Stimulated activated CD4-positive, alpha-beta T cell treated with anti-CD3 and anti-CD28 coated beads, TNF-alpha, amount 100 ng/mL, for 48 hours (primary cell): ENCODE measurements at places on chromosomes 6 and 20.

DNA sequence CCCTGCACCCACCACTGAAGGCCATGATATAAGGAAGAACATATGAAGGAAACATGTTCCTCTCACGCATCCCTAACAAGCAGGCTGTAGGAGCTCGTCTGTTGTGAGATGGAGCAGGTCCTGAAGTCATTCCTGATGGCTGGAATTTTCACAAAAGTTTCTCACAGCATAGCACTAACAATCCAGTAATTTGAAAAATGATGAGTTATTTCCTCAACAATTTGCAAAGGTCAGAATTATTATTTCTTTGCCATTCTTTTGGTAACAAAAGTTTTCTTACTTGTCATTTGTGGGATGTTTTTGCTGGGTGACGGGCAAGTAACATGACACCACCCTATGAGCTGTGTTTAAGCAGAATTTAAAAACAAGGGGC, 27.6 kb upstream of the FRMD1 start:
- no peak for DNase-seq

- no peak for DNase-seq
Measured at GRCh38 chr6:111552958-111553357, 52.7 kb downstream of the TRAF3IP2 start.

DNA sequence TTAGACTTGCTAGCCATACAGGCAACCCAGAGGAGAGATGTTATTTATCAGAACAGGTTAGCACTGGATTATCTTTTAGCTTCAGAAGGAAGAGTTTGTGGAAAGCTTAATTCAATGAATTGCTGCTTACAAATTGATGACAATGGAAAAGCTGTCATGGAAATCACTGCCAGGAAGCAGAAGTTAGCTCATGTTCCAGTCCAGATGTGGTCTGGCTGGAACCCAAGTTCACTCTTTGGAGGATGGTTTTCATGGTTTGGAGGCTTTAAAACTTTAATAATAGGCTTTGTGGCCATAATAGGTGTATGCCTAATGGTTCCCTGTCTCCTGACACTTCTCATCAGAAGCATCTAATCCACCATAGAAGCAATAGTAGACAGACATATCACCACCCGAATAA, 699.0 kb downstream of the PHF3 start:
- DNase-seq: no peak

DNA sequence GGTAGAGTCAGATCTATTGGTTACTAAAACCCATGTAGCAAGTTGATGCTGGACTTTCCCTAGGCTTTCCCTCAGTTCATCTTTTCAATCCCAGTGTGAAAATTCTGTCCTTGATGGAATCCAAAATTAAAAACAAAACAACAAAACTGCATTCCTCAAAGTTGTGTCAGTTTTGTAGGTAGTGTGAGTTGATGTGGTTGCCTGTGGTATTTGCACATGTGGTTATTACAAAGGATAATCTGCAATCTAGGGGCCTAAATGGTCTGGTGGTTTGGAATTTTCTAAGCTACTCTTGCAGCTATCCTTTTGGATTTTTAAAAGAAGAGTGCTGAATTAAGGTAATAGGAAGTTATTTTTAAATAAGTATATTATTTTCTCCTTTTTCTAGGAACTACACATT, 132.2 kb upstream of the SCGN start:
- DNase-seq: no peak

- DNase-seq: no peak
Measured at GRCh38 chr6:37802810-37803209, 16.7 kb upstream of the ZFAND3 start.
